ENCODE measurements at places on chromosomes 16 and 17.

DNA sequence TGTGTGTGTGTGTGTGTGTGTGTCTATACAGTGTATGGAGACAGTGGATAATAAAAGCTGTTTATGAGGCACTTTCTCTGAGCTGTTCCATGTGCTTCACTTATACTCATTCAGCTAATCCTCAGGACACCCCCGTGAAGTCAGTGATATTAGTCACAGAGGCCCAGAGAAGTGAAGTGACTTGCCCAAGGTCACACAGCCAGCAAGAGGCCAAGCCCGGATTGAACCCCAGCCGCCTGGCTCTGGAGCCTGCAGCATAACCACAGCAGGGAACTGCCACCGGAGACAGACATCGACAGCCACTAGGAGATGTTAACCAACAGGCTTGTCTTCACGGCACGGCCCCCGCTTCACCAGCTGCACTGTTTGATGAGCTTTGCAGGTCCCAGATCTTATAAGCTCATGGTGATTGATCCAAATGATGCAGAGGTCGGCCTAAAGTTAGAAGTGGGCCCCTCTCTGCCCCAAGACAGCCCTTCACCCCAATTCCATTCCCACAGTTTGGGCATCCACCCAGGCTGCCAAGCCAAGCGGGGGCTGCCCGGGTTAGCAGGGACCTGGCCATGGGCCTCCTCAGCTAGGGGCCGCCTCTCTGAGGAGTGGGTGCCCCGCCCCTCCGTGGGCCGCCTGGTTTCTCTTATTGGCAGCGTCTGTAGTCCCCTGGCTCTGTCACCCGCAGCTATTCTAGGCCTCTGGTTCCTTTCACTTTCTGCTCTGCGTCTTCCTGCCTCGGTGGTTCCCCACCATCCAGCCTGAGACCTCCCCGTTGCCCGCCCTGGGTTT is 30.9 kb downstream of the SOCS1 start:
- no peak for DNase-seq

DNA sequence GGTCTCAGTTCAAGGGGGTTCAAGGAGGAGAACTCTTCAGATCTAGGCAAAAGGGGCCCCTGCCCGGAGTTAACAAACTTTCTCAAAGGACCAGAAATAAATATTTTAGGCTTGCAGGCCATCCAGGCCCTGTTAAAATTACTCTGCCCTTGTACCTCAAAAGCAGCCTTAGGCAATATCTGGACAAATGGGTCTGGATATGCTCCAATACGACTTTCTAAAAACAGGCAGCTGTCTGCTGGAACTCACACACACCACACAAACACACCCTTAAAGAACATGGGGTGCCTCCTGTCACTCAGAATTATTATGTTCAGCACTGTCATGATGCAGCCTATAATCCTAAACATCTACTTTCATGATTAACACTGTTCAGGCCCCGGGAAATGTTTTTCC is 75.5 kb downstream of the TMEM132E start:
- DNase-seq = no peak

DNA sequence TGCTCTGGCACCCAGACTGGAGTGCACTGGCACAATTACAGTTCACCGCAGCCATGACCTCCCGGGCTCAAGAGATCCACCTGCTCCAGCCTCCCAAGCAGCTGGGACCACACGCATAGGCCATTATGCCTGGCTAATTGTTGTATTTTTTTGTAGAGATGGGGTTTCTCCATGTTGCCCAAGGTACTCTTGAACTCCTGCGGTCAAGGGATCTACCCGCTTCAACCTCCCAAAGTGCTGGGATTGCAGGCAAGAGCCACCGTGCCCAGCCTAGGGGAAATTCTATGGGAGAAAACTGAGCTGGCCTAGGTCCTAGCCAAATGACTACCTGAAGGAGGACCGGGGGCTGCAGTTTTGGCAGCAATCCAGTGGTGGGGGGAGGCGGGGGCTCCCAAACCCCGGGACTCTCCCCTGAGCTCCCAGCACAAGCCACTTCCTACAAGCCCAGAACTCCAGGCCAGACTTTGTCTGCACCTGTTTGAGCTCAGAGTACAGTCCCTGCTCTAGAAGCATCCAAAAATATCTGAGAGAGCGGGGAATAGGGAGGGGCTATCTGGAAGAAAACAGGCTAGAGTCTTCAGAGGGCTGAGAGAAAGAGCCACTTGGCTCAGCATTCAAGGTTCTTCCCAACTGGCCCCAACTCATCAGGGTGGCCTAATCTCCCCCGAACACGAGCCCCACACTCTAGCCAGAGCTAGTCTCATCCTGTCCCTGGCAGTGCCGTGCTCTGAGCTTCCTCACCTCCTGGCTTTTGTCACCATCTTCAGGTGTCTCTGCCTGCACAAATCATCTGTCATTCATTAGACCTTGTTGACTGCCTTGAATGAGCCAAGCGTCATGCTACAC is 9.1 kb downstream of the SRL start:
- DNase-seq = no peak

GRCh38 chr17:15361151-15361550 is 19.8 kb upstream of the TEKT3 start:
- no peak for DNase-seq

DNA sequence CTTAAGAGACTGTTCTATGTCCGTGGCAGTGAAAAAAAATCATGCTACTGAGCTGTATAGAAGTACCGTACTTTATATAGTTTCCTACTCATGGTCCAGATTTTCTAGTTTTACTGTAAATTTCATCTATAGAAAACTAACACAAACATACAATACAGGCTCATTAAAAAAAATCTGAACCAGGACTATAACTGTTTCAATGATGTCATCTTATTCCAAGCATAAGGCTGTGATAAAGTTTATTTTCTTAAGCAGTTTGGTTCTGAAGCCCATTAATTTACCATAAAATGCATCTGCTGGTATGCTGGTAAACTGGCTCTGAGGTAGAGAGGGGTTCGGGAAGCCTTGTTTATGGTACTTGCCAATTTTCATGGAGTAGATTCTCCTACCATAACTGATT is 16.7 kb upstream of the NETO2 start:
- DNase-seq = no peak

DNA sequence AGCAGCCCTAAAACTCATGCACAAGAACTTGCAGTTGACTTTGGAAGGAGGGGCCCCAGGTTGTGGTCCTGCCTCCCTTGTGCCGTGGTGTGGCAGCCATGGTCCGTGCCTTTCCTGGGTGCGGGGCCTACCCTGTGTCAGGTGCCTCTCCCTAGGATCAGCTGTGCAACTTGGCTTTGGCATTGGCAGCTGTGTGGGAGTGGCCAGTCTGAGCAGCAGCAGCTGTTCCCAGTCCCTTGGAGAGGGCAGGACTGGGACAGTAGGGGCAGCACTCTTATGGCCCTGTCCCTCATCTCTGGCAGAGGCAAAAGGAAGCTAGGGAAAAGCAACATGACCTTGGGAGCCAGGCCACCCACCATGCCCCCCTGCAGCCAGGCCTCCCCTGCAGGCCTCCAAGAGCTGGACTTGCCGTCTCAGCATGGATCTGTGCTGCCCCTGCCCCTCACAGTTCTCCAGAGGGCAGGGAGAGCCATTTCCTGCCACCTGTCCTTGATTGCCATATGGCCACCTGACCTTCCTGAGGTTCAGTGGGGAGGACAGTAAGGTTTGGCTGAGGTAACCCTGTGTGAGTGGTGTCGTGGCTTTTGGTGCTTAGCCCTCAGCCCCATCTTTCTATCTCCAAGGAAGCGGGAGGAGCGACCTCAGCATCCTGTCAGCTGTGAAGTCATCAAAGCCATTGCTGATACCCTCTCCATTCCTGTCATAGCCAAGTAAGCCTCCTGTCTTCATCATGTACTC is 15.5 kb upstream of the NFATC3 start:
- no peak for DNase-seq

DNA sequence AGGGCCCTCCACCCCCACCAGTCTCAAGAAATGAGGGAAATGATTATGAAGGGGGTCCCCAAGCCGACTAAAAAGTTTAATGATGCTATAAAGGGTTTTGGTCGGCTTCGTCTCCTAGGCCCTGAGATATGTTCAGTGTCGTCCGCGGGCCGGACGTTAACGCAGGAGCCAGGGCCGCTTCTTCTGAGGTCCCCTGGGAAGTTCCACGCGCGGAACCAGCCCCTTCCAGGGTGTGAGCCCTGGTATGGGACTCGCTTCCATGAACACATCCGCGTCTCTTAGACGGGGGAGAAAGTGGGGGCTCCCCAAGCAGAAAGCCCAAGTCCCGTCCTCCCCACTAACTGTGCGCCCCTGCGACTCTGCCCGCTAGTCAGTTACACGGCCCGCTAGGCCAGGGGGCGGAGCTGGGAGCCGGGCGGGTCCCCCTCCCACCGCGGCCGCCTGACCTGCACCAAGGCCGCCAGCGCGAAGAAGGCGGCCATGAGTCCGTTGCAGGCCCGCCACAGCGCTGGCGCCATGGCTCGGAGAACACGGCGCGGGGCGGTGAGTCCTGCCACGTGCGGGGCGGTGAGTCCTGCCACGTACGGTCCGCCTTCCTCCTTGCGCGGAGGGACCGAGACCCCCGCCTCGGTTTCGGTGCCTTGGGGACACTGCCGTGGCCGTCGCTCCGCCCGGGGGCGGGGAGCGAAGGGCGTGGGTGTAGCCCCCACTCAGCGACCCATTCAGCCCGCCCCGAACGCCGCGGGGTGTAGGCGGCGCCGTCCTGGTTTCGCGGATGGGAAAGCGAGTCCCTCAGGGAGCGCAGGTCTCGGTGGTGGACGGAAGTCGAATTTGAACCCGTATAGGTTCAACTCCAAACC is at the start of gene TMEM220:
Gene TMEM220 (minus strand): TSS at position 690 of the 860 bp plus-strand sequence. CDS start 172 bp downstream, at position 518.
- DNase-seq = peak; percentile 54

DNA sequence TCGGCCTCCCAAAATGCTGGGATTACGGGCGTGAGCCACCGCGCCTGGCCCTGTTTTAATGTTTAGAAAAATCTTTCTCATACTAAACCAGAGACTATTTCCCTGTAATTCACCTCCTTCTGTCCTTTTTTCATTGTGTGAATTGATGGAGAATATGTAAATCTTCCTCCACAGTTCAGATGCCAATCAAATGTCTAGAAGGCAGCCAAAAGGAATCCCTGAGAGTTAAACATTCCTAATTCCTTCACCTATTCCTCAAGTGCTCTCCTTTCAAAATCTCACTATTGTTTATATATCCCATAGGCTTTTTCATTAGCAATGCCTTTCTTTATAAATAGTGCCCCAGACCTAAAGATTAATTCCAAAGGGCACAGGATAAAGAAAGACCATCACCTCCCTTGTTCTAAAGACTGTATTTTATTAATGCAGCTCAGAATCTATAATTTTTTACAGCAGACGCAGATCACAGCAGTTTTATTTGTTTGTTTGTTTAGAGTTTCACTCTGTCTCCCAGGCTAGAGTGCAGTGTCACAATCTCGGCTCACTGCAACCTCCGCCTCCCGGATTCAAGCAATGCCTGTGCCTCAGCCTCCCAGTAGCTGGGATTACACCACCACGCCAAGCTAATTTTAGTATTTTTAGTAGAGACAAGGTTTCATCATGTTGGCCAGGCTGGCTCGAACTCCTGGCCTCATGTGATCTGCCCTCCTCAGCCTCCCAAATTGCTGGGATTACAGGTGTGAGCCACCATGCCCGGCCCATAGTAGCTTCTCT is 30.5 kb downstream of the COPZ2 start:
- no peak for DNase-seq

DNA sequence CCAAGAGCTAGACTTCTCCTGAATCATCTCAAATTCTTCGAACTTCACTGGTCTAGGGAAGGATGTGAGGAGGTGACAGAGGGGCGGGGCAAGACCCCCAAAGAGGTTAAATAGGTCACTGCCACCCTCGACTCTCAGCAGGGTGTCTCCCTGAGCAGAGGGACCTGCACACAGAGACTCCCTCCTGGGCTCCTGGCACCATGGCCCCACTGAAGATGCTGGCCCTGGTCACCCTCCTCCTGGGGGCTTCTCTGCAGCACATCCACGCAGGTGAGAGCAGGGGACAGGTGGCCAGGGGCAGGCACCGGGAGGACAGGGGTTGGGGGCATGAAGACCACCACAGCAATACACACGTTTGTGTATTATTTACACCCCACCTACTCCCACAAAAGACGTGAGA is 9.2 kb downstream of the CCL17 start:
- no peak for DNase-seq

DNA sequence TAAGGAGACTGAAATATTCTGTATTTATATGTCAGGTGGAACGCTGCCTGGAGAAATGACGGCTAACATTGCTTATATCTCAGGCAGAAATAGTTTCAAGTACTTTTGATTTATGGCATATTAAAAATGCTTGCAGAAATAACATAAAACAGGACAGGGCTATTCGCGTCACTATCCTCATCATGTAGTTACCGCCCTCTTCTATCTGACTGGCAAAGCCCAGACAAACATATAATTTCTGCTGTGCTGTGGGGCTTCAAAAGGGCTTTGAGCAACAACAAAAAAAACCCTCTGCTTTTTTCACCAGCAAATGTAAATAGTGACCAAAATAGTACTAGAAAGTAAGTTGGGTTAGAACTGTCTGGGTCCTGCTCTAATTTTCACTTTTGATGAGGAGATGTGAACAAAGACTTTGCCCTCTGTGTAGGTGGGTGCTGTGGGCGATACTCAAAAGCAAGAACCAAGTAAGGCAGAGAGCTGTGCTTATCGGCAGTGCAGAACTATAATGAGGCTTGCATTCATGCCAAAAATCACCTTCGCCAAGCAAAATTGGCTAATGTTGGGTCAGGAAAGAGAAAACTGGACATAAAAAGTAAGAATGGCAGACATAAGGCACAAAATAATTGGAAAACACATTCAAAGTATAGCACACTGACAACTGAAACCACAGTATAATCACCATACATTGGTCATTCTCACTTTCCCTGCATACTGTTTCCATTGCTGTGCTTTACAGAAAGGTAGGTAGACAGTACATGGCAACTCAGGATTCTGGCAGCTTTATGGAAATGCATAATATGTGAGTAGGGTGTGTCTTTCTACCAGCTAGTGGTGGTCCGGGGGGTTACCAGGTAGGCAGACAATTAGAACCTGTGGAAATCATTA is 151.2 kb upstream of the AXIN2 start:
- DNase-seq = no peak

DNA sequence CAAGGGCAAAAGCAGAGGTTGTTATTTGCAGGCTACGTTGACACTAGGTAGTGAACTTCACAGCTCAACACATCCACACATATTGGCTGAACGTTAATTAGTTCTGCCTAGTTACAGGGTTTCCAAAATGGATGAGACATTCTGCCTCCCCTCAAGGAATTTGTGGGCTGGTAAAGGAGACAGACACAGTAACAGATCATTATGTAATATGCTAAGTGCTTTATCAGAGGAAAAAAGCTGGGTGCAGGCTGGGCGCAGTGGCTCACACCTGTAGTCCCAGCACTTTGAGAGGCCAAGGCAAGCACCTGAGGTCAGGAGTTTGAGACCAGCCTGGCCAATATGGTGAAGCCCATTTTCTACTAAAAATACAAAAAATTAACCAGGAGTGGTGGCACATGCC is 26.2 kb downstream of the BMERB1 start:
- no peak for DNase-seq

DNA sequence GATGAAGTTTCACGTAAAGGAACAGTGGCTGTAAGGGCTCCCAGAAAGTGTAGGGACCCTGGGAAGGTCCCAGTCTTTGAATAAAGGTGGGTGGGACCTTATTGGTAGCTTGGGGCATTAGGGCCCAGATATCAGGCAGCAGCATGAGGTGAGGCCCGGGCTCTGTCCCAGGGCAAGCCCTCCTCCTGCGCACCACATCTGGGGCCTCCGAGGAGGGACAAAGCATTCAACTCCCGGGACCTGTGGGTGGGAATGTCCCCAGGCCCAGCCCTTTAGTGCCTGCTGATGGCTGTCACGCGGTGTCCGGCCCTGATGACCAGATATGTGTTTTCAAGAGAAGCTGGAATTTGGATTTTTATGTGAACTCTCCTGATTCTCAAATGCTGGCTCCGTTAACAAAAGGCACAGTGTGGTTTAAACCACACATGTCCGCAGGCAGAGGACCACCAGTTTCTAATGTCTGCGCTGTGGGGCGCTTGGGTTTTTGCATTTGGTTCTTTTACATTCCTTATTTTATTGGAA is 30.4 kb downstream of the RAI1 start:
- DNase-seq = no peak

Measured in ACHN (cell line).